NCI-H2227 treated with DMSO at 0.1 percent for 48 hours (cell line): ENCODE measurements at places on chromosomes 4 and X.

GRCh38 chrX:121570072-121570841, 522.8 kb downstream of the GLUD2 start:
- no peak for DNase-seq

- DNase-seq, result peak; percentile 60
Measured at GRCh38 chr4:89298788-89299152, 8.8 kb downstream of the GPRIN3 start.

DNA sequence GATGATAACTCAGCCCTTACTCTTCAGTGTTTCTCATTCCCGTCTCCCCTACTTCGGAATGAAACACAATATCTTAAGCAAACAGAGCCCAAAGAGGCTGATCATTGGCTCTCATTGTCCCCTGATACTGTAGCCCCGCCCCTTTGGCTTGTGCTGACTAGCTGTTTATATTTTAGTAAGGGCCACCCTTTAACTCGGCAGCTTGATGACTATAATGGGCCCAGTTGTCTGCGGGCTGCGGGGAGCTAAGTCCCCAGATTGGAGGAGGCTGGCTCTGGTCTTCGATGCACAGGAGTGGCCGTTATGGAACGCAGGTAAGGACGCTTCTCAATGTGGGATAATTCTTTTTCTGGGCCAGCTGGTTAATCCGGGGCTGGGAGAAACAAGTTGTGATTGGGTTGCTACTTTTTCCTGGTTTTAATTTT, at the start of gene TRIM2:
Gene TRIM2, plus strand, starts transcription at position 197 of the 425 bp plus-strand sequence. Its CDS starts 88 bp downstream, at position 285.
- DNase-seq, result peak; percentile 50

DNA sequence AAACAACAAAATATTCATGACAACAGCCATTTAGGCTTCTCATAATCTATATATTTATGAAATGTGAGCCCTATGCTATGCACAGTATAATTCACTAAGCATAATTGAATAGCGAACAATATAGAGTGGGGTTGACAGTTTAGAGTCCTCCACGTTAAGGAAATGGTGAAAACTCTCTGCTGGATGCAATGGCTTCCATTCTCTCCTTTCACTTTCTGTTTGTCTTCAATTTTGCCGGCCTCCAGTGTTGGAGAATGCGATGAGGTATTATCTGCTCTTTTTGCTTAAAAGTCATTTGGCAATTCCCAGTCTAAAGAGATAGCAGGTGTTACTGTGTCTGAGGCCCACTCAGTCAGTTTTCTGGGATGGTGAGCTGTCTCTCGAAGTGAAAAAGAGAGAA, 52.1 kb downstream of the NPY5R start:
- DNase-seq, result no peak

- DNase-seq, result no peak
Measured at GRCh38 chr4:11912886-11913285, 484.2 kb upstream of the HS3ST1 start.

GRCh38 chr4:20987191-20987590, 286.9 kb downstream of the PACRGL start:
- no peak for DNase-seq

DNA sequence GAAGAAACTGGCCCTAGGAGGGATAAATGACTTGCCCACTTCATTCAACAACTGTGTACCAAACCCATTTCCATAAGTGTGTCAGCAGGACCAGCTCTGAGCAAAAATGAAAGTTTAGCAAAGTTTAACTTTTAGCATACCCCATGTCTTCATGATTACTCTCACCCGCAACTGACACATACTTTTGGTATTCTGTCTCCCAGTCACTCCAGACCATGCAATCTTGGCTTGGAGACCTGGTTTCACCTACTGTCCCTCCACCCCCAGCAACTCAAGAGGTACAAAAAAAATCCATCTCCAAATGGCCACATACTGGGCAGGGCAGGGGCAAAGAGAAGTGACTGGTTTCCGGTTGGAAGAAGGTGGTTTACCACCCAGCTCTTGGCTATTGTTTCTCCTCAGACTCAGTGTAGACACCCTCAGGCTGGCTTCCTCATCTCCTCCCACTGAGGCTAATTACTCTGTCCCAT, 79.8 kb downstream of the RLIM start:
- DNase-seq, result no peak

GRCh38 chr4:161581262-161582230, 582.3 kb downstream of the FSTL5 start:
- no peak for DNase-seq

- no peak for DNase-seq
Measured at GRCh38 chr4:152095701-152096070, 334.9 kb upstream of the GATB start.

DNA sequence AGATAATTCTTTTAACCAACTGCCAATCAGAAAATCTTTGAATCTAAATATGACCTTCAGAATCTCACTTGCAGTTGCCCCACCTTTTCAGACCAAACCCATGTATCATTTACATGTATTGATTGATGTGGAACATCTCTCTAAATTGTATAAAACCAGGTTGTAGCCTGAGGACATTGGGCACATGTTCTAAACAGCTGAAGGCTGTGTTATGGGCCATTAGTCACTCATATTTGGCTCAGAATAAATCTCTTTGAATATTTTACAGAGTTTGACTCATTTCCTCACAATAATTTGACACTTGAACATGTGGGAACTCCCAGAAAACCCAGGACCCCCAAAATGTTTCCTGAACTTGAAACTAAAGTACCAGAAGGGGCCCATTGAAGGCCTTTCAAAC, 58.7 kb downstream of the UGT2B10 start:
- DNase-seq, result no peak

GRCh38 chr4:110091434-110092140, 106.8 kb downstream of the ELOVL6 start:
- DNase-seq, result no peak

DNA sequence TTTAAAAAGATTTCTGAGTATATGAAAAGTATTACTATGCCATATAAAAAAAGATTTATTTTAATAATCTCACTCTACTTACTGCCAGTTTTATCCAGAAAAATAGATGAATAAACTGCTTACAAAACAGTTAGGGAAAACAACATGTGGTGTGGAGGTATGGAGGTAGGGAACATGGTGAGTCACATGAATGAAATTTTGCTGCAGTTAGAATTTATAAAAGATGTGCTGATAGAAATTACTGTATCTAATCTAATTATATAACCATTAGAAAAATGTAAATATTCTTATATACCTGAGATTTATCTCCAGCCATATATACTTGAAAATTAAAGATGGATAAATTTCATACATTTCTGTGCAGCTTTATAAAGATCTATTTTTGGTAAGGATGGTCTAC, 184.0 kb upstream of the ANK2 start:
- DNase-seq, result no peak

- DNase-seq, result no peak
Measured at GRCh38 chr4:122163301-122163700, 11.2 kb downstream of the BLTP1 start.

DNA sequence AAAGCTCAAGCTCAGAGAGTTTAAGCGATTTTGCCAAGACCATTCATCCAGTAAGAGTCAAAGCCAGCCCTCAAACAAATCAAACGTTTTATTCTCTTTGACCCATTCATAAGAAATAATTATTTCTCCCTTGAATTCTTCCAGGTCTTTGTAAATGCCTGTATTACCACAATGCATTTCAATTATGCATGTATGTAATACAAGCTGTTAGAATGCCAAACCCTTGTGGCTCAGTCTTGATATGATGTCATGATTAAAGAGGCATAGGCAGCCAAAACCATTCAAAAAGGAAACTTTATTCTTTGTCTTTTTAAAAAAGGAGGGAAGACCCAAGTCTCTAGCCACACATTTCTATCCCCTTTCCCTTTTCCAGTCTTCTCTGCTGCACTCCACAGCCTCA, 56.5 kb upstream of the PGM2 start:
- DNase-seq, result no peak

DNA sequence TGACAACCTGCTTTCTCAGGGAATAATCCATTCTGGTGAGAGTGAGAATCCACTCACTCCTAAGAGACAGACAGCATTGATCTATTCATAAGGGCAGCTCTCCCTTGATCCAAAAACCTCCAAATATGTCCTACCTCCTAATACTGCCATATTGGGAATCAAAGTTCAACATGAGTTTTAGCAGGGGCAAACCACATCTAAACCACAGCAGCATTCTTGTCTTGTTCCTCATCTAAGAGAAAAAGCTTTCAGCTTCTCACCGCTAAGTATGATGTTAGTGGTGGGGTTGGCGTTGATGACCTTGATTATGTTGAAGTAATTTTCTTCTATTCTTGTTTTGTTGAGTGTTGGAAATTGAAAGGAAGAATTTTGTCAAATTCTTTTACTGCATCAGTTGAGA, 69.6 kb downstream of the SERTM2 start:
- no peak for DNase-seq

DNA sequence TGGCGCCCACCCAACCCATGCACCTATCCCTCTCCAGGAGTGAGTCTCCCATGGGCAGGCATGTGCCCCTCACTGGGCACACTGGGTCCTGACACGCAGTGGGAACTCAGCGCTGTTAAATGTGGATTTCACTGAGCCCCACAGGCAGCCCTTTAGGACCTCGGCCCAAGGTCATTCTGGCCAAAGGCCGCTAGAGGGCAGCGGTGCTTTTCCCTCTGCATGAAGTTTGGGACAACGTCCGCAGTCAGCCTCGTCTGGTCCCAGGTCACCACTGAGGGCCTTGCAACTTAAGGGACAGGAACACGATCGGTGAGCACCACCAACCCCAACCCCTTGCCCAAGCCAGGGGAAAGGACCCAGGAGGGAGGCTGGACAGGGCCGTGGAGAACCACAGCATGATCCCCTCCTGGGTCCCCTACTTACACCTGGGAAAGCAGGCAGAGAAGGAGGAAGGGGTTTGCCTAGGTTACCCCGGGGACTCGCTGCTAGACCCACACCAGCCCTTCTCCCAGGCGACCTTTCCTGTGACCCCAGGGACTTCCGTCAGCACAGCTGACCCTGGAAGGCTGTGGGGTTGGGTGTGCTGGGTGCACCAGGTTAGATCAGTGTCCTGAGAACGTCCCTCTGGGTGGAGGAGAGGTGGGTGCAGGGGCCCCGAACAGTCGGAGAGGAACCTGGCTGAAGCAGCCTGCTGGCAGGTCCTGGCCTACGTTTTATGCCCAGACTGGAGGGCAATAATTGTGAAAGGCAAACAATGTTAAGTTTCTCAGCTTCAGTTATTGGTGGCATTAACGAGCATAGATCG, 24.0 kb downstream of the CYTL1 start:
- DNase-seq, result peak; percentile 6

DNA sequence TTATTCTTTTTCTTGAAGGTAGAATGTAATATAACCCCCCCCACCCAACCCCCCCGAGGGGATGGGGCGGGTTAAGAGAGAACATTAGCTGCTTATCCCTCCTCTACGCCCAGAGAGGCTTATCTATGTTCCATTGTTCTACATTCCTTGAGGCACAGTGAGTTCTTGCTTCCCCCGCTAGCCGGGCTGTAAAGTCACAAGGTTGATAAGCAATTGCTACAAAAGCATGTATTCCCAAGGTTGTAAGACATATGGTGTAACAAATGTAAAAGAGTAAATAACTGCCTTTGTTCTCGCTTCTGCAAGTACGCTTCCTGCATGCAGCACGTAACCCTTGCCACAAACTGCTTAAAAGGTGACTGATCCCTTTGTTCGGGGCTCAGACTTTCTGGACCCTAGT, 8.2 kb downstream of the DCAF8L2 start:
- no peak for DNase-seq

GRCh38 chr4:575281-576141, 584 bp downstream of the TMEM271 start:
- DNase-seq, result no peak

DNA sequence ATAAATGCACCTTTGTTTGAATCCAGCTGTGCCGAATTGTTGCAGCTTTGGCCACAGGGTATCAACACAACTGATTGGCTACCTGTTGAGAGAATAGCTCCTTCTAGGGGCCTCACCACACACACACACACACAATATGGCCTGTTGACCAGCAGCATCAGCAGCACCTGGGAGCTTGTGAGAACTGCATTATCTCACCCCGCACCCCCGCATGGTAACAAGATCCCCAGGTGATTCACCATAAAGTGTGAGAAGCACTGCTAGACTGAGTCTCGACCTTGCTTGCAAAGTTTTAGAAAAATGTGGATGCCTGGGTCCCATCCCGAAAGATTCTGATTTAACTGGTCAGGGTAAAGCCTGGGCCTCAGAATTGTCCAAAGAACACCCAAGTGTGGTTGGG, 176.9 kb upstream of the PRPS2 start:
- DNase-seq, result no peak

- DNase-seq, result no peak
Measured at GRCh38 chr4:140162596-140162995, 8.6 kb upstream of the MAML3 start.

DNA sequence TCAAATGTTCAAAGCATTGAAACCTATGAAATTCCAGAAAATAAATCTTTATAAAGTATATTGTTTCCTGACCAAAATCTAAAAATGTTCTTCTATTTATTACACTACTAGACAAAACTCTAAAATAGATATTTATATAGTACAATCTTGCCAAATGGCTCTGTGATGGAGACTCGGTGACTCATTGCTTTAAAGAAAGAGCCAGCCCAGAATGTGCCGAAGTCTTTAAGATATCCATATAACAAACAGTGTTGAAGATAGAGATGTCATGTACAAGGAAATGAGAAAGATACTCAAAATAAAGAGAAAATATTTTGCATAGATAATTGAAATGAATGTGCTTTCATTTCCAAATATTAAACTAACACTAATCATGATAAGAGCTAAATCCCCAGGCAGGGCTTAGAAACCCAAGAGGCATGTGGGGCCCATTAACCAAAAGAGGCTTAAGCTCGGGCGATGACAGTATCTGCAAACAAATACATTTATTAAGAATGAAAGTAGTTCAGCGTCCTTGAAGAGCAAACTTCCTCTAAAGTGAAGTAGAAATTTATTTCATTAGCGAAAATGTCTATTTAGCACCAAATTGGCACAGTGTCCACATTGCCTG, 102.1 kb upstream of the FAM9B start:
- no peak for DNase-seq

DNA sequence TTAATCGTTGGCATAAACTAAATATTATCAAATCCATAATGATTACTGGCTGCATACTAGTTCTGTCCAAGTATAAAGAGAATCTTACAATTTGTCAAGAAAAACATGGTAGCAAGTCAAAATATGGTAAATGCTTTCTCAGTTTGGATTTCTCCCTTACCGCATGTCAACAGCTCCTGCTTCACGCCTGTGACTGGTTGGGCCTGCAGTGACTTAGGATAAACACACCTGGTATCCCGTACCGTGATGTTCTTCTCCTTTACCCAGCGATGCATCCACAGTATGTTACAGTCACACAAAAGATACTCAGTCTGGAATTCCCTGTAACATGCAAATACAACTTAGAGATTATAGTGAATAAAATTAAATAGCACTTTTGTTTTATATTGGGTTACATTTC, 71.1 kb downstream of the ADGRA3 start:
- no peak for DNase-seq

GRCh38 chrX:46849933-46850332, 13.1 kb downstream of the RP2 start:
- peak; percentile 3 for DNase-seq

DNA sequence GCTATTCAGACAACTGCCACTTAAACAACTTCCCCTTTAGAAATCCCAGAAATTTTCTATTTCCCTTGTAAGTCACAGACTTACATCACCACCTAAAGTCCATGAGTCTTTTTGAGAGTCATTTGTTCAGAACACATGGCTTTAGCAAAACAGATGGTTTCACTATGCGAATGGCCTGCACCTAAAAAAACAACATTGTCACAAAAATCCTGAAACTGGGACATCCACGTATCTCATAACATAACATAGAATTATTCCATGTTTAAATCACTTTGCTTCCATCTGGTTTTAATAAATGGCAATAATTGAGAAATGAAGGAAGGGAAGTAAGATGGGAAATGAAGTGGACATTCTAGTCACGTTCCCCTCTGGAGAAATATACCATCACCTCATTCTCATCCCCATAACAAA, 155.3 kb upstream of the EDNRA start:
- no peak for DNase-seq
